ENCODE measurements at places on chromosomes 12 and 14. TPM values are rescaled to one million over a fixed set of nuclear protein-coding genes. Genes with fewer than 3 reads are reported as not detected.

The KIF21A gene
- 19.0 TPM for total RNA-seq

The PAWR gene
- 55.9 TPM for total RNA-seq

The FIGNL2 gene
- total RNA-seq = 0.16 TPM

GRCh38 chr12:104478396-104479122 lies 21.8 kb downstream of the CHST11 start:
- ATAC-seq = peak; percentile 64

GRCh38 chr12:46457958-46458357 lies 85.4 kb upstream of the SLC38A2 start:
- no peak for ATAC-seq

- peak; percentile 14 for ATAC-seq
These were observed 10.2 kb upstream of the C12orf43 start for GRCh38 chr12:121026274-121027045.

DNA sequence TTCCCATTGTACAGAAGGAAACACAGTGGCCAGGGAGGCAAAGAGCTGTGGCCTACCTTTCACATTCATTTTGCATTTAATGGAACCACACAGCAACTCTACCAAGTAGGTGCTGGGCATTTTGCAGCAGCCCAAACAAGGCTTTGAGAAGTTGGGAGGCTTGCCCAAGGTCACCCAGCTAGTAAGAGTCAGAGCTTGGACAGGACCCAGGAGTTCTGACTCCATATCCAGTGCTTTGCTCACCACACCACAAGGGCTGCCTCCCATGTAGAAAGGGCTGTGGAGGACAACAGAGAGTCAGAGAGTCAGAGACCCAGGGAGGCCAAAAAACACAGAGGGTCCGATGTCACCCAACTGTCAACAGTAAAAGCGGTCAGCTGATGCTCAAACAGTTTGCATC lies 400.2 kb downstream of the BCL11B start:
- ATAC-seq = peak; percentile 46

DNA sequence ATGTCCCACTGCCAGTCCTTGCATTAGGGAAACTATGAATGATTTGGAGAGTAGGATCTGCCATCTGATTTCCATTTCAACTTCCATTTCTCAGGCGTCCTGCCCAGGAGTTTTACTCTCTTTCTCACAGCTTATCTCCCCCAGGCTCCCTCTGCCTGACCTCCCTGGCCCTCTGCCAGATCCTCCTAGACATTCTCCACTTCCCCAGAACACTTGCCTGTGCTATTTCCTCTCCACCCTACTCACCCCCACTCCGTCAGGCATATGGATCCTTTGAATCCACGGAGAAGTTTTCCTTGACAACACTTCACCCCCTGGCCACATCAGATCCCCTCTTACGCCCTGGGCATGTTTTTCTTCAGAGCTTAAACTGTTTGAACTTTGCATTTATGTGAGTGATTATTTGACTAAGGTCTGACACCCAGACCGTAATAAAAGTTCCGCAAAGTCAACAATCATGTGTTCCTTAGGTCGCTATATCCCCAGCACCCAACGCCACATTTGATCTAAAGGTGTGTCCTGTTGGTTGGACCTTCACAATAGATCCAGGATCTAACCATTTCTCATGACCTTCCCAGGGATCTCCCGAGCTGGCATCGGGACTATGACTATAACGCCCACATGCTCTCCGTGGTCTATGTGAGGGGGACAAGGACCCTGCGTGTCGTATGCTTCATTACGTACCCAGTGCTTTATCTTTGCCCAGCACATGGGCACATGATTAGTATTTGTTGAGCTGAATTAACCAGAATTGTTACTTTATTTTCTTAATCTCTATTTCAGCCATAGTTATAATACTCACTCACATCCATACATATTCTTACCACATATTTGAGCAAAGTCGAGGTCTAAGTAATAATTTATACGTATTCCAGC lies 255.8 kb upstream of the FOXN3 start:
- ATAC-seq = no peak
